Activated CD4-positive, alpha-beta T cell treated with anti-CD3 and anti-CD28 coated beads, Interleukin-2, amount 50 U/mL, for 48 hours (primary cell): ENCODE measurements at places on chromosomes 11 and 22.

DNA sequence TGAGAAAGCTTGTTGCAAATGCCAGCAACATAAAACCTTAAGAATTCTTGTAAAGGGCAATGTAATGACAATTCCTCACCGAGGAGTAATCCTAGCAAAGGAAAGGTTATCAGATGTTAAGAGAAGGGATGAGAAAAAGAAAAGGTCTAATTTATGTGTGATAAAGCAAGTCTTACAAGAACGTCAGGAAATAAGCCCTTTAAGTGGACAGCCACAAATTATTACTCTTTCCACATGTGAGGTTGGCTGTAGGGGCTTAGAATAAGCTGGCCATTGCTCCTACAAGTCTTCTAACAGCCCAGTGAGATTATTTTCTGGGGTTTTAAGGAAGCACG, 9.3 kb downstream of the LAYN start:
- DNase-seq, result no peak

GRCh38 chr11:103354656-103355055, 245.4 kb downstream of the DYNC2H1 start:
- DNase-seq, result no peak

- DNase-seq, result no peak
Observed at GRCh38 chr11:7973011-7973410, 7.8 kb upstream of the NLRP10 start.

- DNase-seq, result no peak
Observed at GRCh38 chr11:133815636-133816035, 29.7 kb downstream of the SPATA19 start.

DNA sequence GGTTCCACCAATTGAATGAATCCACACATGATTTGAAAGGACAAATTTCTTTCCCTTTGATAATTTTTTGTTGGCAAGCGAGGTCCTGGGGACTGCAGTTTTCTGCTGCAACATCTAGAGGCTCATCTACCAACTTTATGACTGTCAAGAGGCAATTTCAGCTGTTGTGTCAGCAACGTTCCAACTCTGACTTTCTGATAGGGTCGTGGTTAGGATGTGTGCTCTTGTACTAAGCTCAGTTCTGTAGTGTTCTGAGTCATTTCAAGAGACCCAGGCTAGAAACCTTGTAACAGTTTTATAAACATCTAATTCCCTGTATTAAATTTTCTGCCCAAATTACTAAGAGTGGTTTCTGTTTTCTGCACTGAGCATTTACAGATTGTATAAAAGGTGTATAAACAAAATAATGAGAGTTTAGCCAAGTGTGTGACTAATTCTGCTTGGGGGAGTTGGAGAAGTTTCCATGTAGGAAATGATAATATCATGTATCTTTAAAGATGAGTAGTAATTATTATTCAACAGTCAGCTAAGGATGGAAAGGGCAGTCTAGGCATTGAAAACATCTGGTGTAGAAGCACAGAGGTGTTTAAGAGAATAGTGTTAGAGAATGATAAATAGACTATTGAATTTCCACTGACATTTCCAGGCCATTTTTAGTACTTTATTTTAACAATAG, 72.2 kb downstream of the RBMXL2 start:
- DNase-seq, result no peak

- no peak for DNase-seq
Observed at GRCh38 chr22:43831561-43832392, 19.7 kb upstream of the EFCAB6 start.

DNA sequence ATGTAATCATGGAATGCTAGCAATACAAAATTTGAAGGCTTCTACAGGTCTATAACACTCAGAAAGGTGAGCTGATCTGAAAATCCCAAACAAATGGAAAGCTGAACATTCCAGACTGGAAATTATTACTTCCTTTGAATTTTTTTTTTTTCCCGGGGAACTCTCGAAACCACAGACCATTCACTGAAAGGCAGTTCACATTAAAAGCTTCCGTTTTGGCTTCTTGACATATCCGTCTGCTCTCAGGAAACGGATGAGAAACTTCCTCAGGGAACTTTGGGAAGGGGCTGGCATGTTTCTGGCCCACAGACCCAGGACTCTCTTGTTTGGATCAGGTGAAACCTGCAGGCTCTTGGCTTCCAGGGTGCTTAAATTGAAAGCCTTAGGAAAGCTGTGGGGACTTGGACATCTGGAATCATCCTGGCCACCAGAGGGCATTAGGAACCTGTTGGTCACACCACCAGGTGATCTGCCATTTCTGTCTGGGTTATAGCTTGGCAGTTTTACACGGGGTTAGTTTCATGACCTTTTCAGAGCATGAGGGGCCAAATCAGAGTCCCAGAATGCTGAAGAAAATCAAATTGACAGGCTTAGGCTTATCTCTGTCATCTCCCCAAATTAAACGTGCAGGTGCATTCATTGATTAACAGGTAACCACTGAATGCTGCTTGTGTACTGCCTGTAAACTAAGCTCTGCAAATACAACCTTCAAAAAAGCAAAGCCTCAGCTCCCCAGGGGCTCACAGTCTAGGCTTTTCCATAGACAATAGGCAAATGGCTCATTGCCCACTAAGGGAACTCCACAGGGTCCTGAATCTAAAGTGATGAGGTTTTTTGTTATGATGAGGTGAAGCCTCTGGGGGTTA, 22.7 kb upstream of the GRAMD1B start:
- peak; percentile 54 for DNase-seq

DNA sequence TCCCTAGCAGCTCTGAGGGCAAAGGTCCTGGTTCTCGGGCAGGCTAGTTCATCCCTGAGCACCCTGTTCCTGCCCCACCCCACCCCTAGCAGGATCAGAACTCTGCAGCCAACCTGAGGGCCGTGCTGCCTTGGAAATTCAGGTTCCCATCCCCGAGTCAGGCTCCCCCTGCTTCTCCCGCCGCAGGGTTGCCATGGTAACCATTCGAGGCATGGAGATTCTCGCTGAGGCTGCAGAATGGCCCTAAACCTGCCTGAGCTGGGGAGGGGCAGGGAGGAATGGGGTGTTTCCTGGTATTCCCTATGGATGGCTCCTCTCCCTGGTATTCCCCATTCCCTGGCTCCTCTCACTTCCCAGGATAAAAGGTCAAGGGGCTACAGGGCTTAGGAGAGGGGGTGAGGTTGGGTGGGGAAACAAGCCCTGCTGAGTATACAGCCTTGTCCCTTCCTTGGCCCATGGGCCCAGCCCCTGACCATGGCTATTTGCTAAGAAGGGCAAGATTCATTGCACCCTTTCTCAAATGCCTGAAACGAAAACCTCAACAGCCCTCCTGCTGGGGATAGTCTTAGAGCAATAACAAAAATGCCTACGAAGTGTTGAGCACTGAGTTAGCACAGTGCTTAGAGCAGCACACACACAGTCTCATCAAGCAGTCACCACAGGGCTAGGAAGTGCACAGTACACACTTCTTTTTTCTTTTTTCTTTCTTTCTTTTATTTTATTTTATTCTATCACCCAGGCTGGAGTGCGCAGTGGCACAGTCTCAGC, 58.7 kb downstream of the CHST1 start:
- no peak for DNase-seq

- DNase-seq, result no peak
Observed at GRCh38 chr11:35477901-35478300, 47.5 kb downstream of the PAMR1 start.

- no peak for DNase-seq
Observed at GRCh38 chr11:30481796-30482195, 104.4 kb downstream of the MPPED2 start.

DNA sequence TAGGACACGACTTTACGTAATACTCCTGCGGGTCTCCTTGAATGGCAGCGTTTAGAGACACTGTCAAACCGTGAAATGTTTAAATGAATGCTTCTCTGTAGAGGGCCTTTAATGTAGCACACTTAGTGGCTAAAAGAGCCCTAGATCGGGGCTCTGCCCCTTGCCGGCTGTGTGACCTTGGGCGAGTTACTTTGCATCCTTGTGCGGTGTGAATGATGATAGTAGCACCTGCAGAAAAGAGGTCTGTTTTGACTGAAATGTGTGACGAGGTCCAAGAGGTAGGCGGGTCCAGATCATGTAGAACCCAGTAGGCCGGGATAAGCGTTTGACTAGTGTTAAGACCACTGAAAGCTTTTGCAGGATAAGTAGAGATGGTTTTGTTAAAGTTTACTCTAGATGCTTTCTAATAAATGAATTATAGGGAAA, 866 bp downstream of the MED17 start:
- peak; percentile 17 for DNase-seq

- no peak for DNase-seq
Observed at GRCh38 chr22:24414984-24415945, 12.1 kb upstream of the ADORA2A start.

DNA sequence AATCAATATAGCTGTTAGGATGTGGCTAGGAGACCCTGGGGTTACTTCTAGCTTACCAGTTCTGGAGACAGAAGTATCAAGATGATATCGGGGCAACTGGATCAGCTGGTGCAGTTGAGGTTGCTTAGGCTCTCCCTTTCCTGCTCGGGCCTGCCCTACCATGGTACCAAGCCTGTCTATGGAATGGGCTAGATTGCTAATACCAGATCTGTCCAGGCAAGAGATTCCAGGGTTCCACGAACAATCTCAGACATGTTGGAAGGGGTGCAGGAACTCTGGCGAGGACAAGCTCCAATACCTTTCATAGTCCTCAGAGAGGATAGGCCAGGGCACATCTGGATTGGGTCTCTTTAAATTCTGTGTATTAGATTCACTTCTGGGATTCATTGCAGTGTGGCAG, 53.8 kb downstream of the ADM start:
- DNase-seq, result no peak

DNA sequence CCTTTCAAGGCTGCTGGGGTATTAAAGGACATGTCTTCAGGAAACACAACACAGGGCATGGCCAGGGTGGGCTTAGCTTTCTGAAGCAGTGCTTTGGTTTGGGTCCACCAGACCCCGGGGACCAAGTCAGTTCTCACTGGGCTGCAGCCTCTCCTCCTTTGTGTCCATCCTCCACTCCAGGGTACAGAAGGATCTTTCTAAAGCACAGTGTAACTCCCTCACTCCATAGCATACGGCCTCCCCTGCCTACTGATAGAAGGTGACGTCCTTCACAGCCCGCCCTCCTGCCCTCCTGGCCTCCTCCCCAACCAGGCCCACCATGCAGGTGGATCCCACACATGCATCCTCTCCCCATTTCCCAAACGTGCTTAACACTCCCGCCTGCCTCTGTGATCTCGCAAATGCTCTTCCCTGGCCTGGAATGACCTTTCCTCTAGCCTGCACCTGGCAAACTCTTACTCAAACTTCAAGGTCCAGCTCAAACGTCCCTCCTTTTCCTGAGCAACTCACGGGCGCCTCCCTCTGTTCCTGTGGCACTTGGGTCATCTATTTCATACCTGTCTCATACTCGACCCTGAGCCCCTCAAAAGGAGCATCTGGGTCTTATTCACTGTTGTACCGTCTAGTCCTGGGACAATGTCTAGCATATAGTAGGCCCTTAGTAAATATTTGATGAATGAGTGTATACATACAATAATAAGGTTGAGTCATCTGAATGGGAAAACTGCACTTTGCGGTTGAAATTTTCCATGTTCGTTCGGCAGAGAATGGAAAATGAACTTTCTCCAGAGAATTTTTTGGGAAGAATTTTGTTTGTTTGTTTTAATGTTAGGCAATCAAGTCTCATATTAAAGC, 187.7 kb downstream of the EFCAB6 start:
- no peak for DNase-seq

- no peak for DNase-seq
Observed at GRCh38 chr11:57680552-57680874, 12.6 kb downstream of the ZDHHC5 start.

DNA sequence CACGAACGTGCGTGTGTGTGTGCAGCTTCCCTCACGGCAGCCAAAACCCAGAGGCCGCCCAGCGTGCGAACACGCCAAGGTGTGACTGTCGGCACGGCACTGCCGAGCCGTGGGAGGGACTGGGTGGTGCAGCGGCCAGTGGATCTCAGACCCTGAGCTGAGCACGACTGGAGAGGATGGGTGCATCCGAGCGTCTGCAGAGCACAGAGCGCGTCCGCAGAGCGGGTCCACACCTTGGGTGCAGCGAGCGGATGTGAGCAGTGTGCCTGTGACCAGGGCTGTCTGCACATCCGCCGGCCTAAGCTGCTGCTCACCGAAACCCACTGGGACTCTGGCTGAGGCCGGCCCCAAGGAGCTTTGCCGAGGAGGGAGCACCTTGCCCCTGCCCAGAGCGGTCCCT, 22.7 kb downstream of the PTDSS2 start:
- no peak for DNase-seq

GRCh38 chr22:20619045-20619892, 111.9 kb downstream of the MED15 start:
- DNase-seq, result no peak

GRCh38 chr11:105183426-105183825, 43.9 kb upstream of the CARD18 start:
- DNase-seq, result no peak
